AG04450 (cell line): ENCODE measurements at places on chromosomes 2 and 18.

DNA sequence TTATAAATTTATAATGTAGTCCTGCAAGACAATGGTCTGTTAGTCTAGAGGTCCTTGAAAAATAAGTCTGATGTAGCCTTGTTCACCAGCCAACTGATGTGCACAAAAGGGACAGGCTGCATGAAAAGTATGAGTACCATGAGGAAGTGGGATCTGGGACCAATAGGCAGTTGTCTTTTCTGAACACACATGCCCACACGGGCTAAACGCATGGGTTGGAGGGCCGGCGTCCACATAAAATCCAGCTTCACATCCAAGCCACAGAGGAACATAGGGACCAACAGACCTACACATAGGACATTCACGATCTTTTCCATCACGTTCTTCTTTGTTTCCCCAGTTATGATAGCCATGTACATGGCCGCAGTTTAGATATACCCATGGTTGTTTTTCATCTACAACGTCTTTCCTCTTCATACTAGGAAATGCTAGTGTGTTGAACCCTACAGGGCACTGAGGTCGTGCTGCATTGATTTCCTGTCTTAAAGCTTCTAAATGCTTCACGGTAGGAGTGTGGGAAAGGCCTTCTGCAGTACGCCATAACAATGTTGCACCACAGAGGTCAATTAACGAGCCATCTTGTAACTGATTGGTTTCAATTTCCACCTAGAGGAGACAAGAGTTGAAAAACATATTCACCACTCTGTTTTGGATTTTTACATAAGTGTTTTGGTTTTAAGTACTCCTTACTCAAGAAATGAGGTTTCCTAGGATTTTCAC, 49.4 kb downstream of the PELI1 start:
- DNase-seq = no peak

- no peak for DNase-seq
Measured at GRCh38 chr2:238039151-238039550, 21.6 kb upstream of the SCLY start.

DNA sequence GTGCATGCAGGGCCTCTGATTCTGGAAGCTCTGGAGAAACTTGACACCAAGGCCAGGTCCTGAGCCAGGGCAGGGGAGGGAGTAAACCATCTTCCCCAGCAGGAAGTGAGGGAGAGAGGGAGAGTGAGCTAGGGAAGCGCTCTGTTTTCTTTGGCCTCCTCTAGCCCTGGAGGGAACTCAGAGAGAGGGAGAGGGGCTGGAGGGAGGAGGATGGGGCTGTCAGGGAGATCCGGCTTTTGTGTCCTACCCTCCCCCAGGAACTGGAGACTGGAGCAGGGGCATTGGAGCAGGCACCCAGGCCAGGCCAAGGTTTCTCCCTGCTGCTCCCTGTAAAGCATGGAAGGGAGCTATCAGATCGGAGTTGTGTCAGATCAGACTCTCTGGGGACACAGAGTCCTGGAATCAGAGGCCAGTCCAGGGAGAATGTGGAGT, 22.7 kb upstream of the PKDCC start:
- DNase-seq = peak; percentile 15

GRCh38 chr18:37317486-37317885, 248.1 kb downstream of the CELF4 start:
- DNase-seq = no peak

DNA sequence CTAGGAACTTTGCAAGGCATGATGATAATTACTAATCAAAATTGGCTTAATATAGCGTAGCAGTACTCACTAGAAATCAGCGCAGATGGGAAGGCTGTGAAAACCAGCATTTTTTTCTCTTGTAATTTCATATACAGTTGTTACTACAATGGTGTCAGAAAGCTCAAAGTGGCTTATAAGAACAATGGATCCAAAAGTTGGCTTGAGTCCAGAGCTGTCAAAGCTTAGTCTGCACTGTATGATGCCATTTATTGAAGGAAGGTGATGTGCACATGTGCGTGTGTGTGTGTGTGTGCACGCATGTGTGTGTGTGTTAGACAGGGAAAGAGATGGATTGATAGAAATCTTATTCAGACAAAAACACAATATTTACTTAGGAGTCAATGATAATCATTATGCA, 341.3 kb downstream of the TGIF1 start:
- DNase-seq = no peak

- DNase-seq = no peak
Measured at GRCh38 chr2:54638103-54638502, 85.4 kb upstream of the EML6 start.

- DNase-seq = no peak
Measured at GRCh38 chr18:39959839-39960238, 1995.2 kb upstream of the PIK3C3 start.

- DNase-seq = no peak
Measured at GRCh38 chr2:61906186-61906470, 654 bp downstream of the COMMD1 start.

- no peak for DNase-seq
Measured at GRCh38 chr18:54647176-54647575, 56.1 kb downstream of the DYNAP start.

- no peak for DNase-seq
Measured at GRCh38 chr18:24552218-24552617, 91.8 kb downstream of the HRH4 start.

DNA sequence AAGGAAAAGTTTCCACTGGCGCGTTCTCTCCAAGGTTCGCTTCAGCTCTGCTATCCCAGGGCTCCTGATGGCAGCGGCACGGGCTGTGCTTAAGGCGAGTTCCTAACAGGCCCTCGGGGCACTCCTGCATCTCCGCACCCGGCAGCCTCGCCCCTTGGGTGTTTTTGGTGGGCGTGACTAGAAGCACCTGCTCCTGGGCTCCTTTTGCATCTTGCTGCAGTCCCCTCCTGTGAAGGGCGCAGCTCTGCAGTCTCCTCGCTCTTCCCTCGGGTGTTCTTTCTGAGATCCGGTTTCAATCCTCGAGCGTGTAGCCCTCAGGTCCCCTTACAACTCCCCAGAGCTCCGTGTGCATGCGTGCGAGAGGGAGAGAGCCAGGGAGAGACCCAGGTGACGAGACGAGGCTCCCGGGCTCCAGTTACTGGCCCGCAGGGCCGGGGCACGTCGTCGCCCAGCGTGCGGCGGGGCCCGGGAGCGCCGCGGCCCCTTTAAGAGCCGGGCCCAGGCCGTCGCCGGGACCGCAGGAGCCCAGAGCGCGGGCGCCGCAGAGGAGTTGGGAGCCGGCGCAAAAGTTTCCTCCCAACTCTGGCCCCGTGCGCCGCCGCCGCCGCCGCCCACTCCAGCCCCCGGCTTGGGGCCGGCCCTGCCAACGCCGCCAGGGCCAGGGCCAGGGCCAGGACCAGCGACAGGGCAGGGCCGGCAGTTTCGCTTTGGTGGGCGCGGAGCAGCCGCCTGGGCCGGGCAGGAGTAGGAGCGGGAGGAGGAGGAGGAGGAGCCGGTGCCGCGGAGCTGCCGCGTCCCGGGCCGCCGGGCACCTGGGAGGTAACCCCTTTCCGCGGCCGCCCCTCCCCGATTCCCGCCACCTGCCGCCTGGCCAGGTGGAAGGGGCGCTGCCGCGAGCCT, at the start of gene PARD3B:
Gene PARD3B, plus strand, starts transcription at position 515 of the 900 bp plus-strand sequence. CDS start 525 bp downstream, outside the sequence.
- no peak for DNase-seq

GRCh38 chr2:13578547-13578946, 861.8 kb downstream of the TRIB2 start:
- DNase-seq = no peak
